Right renal cortex interstitium (tissue), 3 donors: ENCODE measurements at places on chromosomes 1 and 21.

DNA sequence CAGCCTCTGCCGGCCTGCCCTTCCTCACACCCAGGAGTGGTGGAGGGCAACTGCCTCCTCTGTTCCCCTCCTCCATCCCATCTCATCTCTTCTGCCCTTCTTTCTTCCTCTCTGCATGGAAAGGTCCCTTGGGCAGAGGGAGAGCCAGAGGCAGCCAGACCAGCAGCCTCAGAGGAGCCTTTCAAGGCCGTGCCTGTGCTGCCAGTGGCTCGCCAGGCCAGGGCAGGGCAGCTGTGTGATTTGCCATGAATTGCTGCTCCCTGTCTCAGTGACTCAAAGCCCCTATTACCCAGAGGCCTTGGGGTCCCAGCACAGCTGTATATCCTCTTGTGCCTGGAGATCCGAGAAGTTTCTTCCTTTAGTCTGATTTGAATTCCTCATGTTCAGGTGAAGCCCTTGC, 21.9 kb downstream of the TMCC2 start:
- no peak for DNase-seq

- no peak for DNase-seq
Measured at GRCh38 chr1:25049190-25049589, 119.1 kb upstream of the RUNX3 start.

GRCh38 chr1:107933736-107934135, 31.2 kb downstream of the VAV3 start:
- no peak for DNase-seq

GRCh38 chr1:240073097-240073496, 18.6 kb upstream of the FMN2 start:
- no peak for DNase-seq
